Left renal pelvis (tissue), 4 donors: ENCODE measurements at places on chromosomes 16 and 17. TPM values are rescaled to one million over a fixed set of nuclear protein-coding genes. Genes with fewer than 3 reads are reported as not detected.

GRCh38 chr17:32253117-32253611, 12.5 kb upstream of the RHBDL3 start:
- DNase-seq: no peak

MRPL10 gene
- 36.6 TPM for polyA plus RNA-seq

DNA sequence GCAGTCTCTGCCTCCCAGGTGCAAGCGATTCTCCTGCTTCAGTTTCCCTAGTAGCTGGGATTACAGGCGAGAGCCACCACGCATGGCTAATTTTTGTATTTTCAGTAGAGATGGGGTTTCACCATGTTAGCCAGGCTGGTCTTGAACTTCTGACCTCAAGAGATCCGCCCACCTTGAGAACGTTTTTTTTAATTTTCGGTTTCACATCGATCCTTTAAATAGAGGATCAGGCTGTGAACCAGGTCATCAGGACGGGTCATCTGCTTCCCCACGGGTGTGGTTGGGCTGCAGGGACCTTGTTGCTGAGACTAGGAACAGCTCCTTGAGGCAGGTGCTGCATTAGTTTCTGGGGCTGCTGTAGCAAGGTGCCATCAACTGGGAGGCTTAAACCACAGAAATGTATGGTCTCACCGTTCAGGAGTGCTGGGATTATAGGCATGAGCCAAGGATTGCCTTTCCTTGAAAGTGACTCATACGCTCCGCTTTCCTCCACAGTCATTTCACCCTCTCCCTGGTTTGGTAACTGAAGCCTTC, 7.9 kb upstream of the NAGPA start:
- DNase-seq: no peak

TMEM235 gene
- polyA plus RNA-seq: not detected

- no peak for DNase-seq
Observed at GRCh38 chr17:80766290-80766855, 221.7 kb downstream of the RPTOR start.

HSD17B1 gene
- polyA plus RNA-seq: 3.9 TPM

DNA sequence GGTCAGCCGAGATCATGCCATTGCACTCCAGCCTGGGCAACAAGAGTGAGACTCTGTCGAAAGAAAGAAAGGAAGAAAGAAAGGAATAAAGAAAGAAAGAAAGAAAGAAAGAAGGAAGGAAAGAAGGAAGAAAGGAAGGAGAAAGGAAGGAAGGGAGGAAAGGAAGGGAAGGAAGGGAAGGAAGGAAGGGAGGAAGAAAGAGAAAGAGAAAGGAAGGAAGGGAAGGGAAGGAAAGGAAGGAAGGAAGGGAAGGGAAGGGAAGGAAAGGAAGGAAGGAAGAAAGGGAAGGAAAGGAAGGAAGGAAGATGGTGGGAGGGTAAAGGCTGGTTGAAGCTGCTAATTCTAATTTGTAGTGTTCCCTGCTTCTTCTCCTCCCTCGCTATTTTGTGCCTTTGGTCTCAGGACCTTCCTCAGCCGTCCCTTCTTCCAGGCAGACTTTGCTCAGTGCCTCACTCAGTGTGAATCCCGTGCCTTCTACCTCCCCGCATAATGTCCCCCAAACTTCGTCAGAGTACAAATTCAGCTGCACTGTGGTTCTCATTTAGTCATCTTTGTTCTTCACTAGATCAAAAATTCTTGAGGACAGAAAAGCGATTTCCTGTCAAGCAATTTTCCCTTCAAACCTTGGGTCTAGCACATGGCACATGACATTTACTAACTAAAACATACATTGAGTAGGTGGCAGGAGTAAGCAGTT, 31.1 kb upstream of the PAFAH1B1 start:
- DNase-seq: no peak

DNA sequence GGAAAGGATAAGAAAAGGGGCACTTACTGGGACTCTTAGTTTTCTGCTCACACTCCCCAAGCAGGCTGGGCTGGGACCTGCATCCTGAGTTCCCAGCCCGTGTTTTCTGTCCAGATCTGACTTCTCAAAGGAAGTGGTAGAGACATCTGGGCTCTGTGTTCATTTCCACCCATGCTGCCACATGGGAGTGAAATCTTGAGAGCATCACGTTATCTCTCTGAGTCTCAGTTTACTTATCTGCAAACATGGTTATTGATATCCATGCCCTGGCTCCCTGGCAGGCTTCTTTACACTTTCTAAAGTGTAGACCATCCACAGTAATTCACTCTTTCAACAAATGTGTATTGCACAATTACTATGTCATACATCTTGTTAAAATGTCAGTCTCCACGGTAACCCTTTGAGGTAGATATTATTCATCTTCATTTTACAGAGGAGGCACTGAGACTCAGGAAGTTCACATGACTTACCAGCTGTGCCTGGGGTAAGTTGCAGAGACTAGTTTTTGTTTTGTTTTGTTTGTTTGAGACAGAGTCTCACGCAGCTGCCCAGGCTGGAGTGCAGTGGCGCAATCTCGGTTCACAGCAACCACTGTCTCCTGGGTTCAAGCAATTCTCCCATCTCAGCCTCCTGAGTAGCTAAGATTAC, 3.4 kb downstream of the ZNF688 start:
- no peak for DNase-seq

GRCh38 chr17:55644346-55644745, 78.3 kb downstream of the TMEM100 start:
- DNase-seq: no peak

MYH8 gene
- 0.70 TPM for polyA plus RNA-seq

DNA sequence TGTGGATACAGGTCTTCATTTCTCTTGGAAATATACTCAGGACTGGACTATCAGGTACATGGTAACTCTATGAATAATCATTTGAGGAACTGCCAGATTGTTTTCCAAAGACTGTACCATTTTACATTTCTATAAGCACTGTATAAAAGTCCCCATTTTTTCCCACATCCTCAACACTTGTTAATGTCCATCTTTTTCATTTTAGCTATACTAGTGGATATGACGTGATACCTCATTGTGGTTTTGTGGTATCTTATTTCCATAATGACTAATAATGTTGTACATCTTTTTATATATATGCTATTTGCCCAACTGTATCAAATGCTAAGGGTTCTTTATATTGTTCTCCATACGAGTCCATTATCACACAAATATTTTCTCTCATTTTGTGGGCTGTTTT, 22.9 kb downstream of the NUP88 start:
- DNase-seq: no peak

CHCT1 gene
- polyA plus RNA-seq: 0.26 TPM

SLFN13 gene
- polyA plus RNA-seq: 25.1 TPM

GRCh38 chr16:63581570-63581969, 1540.3 kb downstream of the CDH11 start:
- DNase-seq: no peak

DNA sequence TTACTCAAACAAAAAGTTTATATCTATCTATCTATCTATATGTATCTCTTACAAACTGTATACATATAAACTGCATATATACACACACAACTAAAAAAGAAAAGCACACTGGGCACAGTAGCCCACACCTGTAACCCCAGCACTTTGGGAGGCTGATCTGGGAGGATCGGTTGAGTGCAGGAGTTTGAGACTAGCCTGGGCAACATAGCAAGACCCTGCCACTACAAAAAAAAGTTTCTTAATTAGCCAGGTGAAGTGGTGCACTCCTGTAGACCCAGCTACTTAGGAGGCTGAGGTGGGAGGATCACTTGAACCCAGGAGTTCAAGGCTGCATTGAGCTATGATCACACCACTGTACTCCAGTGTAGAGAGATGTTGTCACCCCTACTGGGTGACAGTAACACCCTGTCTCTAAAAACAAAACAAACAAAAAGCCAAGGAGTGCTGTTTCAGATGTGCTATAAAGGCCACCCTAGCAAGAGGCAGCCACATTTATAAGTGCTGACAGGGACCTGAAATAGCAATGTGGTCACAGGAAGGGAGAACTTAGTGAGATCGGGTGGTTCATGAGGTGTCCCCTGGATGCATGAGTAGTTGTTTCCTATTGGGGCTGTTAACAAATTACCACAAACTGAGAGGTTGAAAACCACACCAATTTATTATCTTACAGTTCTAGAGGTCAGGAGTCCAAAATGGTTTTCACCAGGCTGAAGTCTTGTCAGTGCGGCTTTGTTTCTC, 4.8 kb downstream of the CD2BP2 start:
- DNase-seq: no peak

- DNase-seq: no peak
Observed at GRCh38 chr17:70120425-70120824, 45.4 kb downstream of the KCNJ16 start.
